ENCODE measurements at places on chromosomes 11 and 22.

DNA sequence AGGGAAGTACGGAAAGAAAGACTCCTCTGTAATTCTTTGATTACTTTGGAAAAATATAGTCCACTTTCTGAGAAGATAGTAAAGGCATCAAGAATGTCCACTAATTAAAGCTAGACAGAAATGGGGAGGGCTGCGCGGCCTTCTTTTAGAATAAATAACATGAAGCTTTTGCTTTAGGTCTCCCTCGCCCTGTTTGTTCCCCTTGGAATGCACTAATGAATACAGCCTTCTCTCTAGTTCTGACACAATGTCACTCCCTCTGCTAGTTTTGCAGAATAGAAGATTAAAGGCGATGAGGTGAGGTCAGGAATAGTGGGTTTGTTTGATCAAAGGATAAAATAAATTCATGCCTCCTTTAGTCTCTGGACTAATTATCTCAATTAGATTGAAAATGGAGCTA, 543.9 kb downstream of the OPCML start:
- DNase-seq = no peak

DNA sequence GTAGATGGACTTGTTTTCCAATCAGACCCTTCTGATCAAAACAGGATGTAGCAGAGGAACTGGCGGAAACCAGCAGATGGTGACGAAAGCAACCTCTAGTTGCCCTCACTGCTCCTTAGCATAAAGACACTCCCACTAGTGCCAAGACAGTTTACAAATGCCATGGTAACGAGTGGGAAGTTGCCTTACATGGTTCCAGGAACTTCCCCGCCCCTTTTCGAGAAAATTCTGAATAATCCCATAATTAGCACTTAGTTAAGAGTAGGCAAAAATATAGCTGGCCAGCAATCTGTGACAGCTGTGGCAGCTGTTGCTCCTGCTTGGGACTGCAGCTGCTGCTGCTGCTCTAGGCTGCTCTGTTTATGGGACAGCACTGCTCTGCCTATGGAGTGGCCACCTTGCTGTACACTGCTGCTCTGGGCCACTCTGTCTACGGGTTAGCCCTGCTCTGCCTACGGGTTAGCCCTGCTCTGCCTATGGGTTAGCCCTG, 33.4 kb upstream of the SORL1 start:
- no peak for DNase-seq

GRCh38 chr11:17076517-17077239, 789 bp downstream of the RPS13 start:
- no peak for DNase-seq

GRCh38 chr11:10891151-10891720, 33.4 kb upstream of the ZBED5 start:
- no peak for DNase-seq

GRCh38 chr11:2724653-2725367, 25.0 kb upstream of the KCNQ1OT1 start:
- DNase-seq = no peak

- DNase-seq = no peak
Observed at GRCh38 chr22:50605613-50606074, 5.1 kb downstream of the MAPK8IP2 start.

GRCh38 chr11:7749456-7749855, 43.2 kb upstream of the OVCH2 start:
- DNase-seq = no peak

DNA sequence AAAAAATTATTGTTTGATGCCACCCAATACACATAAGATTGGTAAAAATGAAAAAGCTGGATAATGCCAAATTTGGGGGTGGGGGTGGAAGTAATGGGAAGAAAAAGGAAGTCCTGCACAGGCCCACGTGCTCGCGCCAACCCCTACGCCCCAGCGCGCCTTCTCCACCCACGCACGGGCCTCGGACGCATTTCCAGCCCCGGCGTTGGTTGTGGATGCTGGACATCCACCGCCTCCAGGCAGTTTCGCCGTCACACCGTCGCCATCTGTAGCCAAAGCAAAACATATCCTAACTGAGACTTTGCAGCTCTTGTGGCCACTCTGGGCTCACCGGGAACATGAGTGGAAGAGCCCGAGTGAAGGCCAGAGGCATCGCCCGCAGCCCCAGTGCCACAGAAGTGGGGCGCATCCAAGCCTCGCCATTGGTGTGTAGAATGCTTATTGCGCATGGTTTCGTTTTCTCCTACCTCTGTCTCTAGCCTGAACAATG, at the start of gene PIWIL4:
Gene PIWIL4, plus strand, starts transcription at position 188 of the 490 bp plus-strand sequence. Its CDS starts 151 bp downstream, at position 339.
- no peak for DNase-seq

DNA sequence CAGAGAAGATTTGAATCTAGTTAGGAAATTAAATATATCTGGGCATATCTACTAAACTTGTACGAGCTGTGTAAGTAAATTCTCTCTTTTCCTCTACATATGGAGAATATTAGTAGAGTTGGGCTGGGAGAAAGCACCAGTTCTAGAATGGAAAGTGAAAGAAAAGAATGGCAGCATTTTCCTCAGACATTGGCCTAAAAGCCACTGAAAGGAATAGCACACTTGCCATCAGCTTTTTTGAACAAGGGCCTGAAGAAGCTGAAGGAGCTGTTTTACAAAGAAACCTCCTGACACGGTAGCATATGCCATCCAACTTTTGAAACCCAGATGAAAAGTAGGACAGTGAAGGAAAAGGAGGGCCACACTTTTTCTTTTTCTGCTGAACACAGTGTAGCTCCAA, 1563.7 kb upstream of the TENM4 start:
- no peak for DNase-seq

- DNase-seq = no peak
Observed at GRCh38 chr11:81203876-81204275, 1529.8 kb downstream of the FAM181B start.

GRCh38 chr11:14927146-14927545, 35.1 kb upstream of the CYP2R1 start:
- no peak for DNase-seq

GRCh38 chr22:31286360-31287255, 5.7 kb downstream of the PIK3IP1 start:
- DNase-seq = no peak

DNA sequence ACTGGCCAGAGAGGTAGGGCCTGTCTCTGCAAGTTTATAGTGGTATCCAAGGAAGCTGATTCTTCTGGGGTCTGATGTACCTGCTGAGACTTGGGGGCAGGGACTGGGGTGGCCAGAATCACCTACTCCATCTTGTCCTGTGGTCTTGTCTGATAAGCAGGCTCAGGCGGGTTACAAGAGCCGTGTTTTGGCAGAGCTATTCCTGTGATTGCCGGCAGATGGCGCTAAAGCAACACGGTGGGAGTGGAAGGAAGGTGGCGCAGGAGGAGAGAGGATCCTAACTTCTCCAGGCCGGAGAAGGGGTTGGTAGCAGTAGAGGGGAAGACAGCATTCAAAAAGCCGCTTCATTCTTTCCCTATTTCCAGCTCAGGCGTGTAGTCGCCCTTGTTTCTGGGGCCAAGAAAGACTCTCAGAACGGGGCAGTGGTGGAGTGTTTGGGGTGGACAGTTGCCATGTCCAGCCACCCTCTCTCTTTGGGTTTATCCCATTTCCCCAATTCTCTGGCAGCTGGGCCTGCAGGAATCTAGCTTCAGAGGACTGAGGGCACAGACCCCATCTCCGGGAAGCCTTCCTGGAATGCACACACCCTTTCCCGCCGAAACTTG, 15.1 kb downstream of the CHRM1 start:
- peak; percentile 54 for DNase-seq

GRCh38 chr22:45157907-45158306, 5.8 kb upstream of the NUP50 start:
- DNase-seq = no peak

DNA sequence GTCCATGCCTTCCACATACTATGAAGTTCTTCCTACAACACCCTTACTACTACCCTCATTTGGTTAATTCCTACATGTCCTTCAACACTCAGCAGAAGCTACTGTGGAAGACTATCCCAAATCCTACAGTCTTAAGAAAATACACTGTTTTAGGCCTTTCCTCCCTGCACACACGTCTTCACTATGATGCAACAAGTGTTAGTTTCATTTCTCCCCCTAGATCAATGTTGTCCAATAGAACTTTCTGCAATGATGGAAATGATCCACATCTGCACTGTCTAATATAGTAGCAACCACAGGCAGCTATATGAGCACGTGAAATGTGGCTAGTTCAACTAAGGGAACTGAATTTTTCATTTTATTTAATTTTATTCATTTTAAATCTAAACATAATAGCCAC, 46.7 kb upstream of the CCDC34 start:
- DNase-seq = no peak

GRCh38 chr11:71282581-71283351, 30.4 kb upstream of the SHANK2 start:
- DNase-seq = no peak

DNA sequence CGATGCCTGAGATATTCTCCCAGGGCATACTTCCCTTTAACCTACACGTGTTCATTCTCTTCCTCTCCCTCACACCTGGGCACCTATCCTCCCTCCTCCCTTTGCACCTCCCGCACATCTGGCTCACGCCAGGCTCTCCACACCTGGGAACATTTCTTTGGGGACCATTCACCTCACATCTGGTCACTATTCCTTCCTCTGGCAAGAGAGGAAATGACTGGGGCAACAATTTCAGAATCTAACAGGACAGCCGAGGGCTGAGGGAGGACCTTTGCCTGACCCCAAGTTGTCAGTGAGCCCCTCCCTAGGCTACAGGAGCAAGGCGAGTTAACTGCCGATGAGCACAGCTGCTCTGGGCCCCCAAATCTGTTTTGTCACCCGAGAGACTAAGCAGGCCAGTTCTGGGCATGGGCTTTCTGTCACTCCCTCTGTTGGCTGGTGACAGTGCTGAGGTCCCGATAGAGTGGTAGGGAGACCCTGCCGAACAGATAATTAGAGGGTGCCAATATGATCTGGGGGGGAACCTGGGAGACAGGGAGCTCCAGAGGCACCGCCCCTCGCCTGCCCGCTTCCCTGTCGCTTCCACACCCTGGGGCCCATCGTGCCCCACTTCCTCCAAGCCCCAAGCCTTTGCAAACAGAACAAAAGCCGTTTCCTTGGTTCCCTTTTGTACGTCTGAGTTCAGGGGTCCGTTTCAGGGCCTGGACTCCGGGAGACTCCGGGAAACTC, 45.6 kb downstream of the EIF3F start:
- no peak for DNase-seq

- no peak for DNase-seq
Observed at GRCh38 chr11:61737131-61737530, 15.3 kb upstream of the MYRF start.

DNA sequence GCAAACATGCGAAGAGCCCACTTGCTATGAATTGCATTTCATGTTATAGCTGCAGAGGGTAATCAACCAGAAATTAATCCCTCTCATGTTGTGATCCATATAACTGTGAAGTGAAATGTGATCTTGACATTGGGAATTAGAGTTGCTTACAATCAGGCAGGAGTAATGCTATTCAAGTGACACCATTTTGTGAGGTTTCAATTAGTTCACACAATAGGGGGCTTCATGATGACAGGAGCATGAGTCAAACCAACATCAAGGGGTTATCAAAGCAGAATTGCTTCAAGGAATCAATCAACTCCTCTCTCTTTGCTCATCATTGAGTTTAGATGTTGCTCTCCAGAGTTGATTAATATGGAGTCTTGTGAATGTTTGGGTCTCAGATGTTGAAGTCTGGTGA, 1585.2 kb upstream of the TENM4 start:
- DNase-seq = no peak

GRCh38 chr11:2945031-2945756, 16.0 kb upstream of the PHLDA2 start:
- DNase-seq = peak; percentile 87

DNA sequence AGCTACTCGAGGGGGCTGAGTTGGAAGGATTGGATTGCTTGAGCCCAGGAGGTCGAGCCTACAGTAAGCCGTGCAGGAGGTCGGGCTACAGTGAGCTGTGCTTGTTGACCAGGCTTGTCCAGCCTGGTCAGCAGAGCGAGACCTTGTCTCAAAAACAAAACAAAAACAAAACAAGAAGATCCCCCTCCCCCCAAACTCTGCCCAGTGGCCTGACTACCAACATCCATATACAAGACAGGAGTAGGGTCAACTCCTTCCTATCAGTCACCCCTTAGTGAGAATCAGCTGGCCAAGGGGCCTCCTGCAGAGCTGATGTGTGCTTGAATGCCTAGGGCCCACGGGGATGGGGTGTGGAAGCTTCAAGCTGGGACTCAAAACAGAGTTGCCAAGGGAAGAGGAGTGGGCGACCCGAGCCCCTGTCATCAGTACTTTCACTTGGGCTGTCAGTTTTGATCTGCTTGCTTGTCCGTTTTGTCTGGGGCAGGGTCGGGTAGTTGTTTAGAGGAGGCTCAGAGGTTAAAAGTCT, 942 bp upstream of the TSPAN18 start:
- no peak for DNase-seq

- no peak for DNase-seq
Observed at GRCh38 chr22:31790240-31790639, 36.4 kb downstream of the DEPDC5 start.

DNA sequence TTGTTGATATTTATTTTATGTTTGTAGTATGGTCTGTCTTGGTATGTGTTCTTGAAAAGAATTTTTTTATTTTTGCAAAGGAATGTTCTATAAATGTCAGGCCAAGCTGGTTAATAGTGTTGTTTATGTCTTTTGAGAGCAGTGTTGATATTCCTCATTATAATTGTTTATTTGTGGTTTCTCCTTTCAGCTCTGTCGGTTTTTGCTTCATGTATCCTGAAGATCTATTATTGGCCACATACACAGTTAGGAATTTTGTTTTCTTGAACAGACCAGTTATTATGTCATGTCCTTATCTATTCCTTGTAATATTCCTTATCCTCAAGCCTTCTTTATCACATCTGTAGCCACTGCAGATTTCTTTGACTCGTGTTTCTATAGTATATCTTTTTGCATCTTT, 56.5 kb downstream of the PDHX start:
- no peak for DNase-seq

DNA sequence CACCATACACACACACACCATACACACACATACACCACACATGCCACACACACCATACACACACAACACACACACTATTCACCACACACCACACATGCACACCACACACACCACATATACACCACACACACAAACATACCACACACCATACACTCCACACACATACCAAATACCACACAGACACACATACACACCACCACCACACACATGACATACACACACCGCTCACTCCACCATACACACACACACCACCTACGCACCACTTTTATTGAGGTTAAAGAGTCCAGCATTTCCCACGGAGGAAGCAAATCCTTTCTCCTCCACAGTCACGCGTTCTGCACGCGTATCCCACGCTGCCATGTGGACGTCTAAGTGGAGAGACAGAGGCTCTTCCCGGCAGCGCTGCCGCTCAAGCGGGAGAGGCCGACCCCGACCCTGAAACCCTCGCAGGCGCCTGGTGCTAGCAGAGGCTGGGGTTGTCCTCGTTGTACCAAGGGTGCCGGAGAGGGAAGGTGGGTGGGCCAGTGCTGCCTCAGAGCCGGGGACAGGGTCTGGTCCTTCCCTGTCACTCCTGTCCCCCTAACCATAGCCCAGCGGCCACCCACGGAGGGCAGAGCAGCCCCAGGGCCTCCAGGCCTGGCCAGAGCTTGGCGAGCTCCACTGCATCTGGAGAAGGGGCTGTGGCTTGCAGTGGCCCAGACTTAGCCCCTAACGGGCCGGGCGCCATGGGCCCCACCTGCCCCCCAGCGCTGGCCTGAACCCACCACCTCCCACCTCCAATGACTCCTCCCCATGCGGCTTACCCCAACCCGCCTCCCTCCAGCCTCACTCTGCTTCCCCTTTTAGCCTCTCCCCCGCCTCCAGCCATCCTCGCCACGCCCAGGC, 1495.0 kb downstream of the BRD1 start:
- no peak for DNase-seq

All from stromal cell of bone marrow (primary cell).